ENCODE measurements at places on chromosomes 2 and 18.
A peak's percentile ranks its signal among the peaks of the same experiment; 100 is the strongest.

- no peak for DNase-seq
Observed at GRCh38 chr2:31886700-31887099, 124.1 kb downstream of the MEMO1 start.

DNA sequence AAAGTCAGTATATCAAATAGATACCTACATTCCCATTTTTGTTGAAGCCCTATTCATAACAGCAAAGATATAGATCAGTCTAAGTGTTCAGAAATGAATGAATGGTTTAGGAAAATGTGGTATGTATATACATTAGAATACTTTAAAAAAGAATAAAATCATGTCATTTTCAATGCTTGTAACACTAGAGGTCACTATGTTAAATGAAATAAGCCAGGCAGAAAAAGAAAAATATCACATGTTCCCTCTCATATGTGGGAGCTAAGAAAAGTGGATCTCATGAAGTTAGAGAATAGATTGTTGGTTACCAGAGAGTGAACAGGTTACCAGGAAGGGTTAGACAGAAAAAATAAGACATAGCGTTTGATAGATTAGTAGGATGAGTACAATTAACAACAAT lies 1111.0 kb upstream of the SLC39A10 start:
- no peak for DNase-seq

DNA sequence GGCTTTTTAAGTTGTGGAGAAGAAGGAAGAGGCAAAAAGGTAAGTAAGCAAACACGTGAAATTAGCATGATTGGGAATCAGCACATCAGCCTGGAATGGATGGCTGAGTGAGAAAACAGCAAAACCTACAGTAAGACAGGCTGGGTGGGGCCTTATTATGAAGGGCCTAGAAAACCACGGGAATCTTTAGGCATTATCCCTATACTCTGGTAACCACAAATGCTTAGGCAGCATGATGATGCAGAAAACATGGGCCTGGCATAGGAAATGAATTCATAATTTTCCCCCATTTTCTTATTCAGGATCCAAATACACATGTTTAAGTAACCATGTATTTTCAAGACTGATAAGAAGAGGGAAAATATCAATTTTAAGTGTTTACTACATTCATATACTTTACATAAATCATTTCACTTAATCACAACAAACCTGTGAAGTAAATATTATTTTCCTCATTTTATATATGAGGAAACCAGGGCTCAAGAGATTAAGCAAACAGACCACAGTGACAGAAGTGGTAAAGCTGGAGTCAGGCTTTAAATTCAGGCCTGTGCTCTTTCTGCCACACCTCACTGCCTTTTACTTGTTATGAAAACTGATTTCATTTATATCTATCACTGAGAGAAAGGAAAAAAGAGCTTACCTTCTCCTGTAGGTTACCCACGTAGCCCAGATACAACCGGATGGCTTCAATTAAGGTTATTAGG lies 4.0 kb downstream of the TMEM17 start:
- no peak for DNase-seq

GRCh38 chr2:179020156-179020750 lies 29.7 kb downstream of the CCDC141 start:
- no peak for DNase-seq

DNA sequence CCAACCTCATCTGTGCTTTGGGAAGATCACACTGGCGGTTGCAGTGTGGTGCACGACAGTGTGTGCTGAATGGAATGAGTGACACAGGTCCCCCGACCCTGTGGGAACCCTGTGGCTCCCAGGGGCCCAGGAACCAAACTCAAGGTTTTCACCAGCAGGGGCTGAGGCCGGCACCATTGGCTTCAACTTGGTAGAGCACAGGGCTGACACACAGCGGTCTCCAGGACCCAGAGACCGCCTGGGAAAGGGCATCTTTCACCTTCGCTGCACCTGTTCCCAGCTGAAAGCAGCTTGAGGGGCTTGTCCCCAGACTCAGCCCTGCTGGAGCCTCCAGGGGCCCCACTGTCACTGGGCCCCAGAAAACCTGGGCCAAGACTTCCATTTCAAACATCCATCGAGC lies 59.0 kb upstream of the ODC1 start:
- DNase-seq, result peak; percentile 65

DNA sequence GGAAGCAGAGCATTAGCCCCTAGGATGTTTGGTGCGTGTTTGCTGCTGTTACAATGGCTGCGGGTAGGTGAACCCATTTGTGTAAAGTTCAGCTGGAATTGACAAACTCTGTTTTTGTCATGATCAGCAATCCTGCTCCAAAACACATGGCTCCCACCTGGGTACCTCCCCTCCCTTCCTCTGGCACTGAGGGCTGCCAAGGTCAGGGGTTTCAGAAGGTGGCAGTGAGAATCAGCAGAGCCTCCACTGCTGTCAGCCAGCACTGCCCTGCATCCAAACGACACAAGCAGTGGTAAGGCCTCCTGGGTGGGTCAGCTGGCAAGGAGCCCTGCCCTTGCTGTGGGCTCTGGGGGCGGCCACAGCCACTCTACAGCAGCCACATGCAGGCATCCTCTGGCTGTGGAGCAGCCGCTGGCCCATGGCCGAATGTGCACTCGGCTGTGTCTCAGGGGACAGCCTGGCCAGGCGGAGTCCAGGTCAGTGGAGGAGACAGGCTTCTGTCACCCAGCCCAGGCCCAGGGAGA lies 32.8 kb upstream of the LDLRAD4 start:
- DNase-seq, result peak; percentile 82

DNA sequence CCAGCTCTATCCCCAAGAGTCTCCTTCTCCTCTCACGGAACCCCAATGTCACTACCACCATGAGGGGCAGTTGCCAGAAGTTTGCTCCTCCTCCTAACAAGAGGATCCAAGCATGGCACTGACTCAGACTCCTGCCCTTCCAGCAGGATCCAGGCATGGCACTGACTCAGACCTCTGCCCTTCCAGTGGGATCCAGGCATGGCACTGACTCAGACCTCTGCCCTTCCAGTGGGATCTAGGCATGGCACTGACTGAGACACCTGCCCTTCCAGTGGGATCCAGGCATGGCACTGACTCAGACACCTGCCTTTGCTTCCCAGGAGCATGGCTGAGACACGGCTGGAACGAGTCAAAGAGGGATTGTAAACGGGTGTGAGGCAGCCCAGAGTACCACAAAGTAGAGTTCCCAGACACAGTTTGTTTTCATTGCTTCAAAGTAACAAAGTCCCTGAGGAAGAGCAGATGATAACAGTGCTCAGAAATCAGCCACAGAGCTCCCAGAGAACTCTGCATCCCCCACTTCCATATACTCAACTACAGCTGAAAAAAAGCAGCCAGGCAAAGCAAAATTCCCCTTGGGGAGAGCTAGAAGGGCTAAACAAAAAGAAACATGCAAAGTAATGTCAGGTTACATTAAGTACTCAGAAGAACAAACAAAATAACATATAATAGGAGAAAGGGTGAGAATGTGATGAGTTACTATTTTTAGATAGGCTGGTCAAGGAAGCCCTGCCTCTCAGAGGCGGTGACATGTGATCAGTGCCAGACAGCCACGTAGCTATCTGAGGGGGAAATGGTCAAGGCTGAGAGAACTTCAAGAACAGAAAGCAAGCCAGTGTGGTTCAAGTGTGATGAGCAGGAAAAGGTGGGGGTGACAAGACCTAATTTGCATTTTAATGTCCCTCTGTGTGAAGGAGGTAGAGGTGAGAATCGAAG lies 3.0 kb downstream of the BUB1 start:
- no peak for DNase-seq

DNA sequence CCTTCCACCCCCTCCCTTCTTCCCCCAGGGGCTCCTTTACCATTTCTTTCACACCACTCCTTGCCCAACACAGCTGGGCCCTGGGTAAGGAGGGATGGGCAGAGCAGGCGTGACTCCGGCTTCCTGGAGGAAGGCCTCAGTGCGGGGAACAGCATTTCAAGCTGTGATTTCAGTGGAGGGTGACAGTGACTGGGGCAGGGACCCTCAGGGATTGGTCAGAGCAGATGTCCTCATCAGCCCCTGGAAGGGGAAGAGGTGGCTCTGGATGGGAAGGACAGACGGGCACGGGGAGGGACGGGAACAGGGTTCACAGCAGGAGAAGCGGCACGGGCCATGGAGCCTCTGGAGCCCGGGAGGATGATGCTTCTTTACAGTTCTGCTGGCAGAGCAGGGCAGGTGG lies 130.8 kb upstream of the TWIST2 start:
- DNase-seq, result no peak

DNA sequence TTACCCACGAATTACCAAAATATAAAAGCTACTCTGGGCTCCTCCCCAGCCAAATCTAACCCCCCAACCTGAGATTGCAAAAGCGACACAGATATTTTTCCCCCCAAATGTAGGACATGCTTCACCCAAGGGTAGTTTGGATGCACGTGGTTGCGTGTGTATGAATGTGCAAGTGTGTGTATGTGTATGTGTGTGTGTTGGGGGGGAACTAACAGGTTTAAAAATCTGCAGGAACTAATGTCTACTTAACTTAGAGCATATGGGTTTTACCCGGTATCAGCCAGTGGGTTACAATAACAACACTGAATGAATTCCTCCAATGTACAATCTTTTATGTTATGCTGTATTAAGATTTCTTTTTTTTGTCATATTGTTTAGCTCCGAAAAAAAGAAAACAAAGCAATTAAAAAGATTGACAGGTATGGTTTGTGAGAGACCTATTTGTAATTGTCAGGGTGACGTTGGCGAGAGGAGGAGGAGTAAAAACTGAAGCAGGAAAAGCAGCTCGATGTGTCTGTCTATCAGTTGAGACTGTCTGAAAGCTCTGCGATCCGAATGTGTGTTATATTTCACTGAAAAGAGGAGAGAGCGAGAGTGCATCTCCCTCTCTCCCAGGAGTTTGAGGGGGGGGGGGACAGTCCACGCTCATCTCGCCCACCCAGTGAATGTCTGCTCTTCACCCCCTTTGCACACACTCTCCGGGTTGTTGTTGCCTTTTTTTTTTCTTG lies at the start of gene TSHZ1:
TSS of gene TSHZ1 (plus strand) at position 524 of the 728 bp plus-strand sequence. CDS start 1,080 bp downstream, outside the sequence.
- no peak for DNase-seq

DNA sequence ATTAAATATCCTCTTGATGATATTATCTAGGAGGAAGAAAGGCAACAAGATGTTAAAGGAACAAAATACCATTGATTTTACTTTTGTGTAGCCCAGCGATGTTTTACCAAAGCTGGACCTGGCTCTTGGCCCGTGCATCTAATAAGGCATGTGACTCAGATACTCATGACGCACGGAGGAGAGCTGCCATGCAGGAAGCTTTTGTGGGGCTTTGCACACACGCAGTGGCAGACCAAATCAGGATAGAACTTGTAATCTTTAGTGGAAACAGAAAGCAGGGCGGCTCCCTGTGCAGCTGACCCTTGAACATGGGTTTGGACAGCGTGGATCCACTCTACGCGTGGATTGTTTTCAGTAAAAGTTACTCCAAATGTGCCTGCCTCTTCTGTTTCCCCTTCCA lies 190.0 kb downstream of the NAPG start:
- no peak for DNase-seq

- no peak for DNase-seq
Observed at GRCh38 chr2:221724631-221725203, 152.6 kb upstream of the EPHA4 start.

DNA sequence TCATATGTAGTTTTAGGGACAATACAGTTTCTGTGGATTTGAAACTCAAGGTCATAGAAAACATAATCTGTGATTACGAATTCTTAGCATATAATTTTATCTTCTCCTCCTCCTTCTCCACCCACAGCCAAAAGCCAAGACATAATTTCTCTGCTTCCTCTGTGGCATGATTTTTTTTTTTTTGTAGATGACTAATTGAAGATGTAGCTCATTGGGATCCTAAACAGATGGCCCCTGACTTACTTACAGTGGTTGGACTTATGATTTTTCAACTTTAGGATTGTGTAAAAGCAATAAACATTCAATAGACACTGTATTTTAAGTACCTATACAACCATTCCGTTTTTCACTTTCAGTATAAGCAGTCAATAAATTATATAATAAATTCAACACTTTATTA lies 42.3 kb downstream of the FSIP2 start:
- DNase-seq, result no peak

GRCh38 chr2:88537640-88538039 lies 85.1 kb upstream of the FOXI3 start:
- DNase-seq, result no peak

DNA sequence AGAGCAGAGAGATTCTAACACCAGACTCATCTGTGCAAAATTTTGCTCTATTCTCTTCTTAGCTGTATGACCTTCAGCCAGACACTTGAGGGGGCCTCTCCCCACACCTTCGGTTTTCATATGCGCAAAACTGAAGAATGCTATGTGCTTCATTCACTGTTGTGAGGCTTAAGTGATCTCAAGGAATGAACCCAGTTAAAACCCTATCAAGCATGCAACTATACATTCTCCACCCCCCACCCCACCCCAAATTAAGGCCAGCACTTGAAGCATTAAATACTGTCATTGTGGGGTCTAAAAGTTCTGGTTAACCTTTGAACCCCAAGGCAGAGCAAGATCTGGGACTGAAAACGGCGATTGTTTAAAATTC lies 10.0 kb downstream of the PCARE start:
- DNase-seq, result no peak

DNA sequence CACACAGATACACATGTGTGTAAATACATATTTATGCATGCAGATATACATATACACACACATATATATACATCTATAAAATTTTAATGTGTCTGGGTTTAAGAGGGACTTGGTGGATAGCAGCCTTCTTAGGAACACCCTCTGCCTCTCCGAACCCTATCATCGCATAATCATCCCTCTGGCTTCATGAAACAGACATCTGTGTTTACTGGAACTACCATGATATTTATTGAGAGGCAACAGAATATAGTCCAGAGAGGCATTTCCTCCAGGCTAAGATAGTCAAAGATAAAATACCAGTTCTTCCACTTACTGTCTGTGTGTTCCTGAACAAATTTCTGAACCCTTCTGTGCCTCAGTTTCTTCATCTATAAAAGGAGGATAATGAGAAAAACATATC lies 239.0 kb upstream of the FANCL start:
- no peak for DNase-seq

DNA sequence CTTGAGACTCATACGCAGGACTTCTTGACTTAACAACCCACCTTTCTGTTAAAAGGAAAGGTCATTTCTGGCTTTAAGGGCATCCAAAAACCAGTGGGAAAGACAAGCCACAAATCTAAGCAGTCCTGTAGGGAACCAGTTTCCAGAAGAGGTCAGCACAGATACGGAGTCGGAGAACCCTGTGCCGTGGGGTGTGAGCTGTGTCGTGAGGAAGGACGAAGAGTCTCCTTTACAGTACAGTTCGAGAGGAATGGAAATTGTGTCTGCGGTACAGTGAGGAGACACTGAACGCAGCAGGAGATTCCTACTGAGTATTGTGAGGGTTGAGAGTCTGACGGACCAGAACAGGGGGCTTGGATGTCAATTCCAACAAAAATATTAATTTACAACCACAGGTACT lies 17.7 kb downstream of the SLC30A3 start:
- DNase-seq, result no peak

DNA sequence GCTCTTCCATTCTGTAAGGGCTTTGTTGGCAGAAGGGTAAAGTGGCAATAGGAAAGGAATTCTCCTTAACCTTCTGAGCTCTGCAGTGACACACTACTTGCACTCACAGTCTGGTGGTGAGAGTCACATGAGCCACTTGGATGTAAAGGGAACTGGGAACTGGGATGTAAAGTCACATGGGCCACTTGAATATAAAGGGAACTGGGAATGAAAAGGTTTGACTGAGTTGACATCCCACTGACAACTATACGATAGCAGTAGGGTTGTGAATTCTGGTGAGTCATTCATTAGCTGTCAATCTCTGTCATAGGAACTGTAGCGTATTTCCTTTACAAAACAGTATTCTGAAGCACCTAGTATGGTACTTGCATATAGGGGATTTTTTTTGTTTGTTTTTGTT lies 5.5 kb downstream of the RPE start:
- no peak for DNase-seq

- DNase-seq, result no peak
Observed at GRCh38 chr2:170925923-170926322, 3.1 kb upstream of the GORASP2 start.

- no peak for DNase-seq
Observed at GRCh38 chr2:84972932-84973331, 2.0 kb downstream of the KCMF1 start.

All from cardiac septum (tissue), 1 donor.